ENCODE measurements at places on chromosomes 5 and 9.

DNA sequence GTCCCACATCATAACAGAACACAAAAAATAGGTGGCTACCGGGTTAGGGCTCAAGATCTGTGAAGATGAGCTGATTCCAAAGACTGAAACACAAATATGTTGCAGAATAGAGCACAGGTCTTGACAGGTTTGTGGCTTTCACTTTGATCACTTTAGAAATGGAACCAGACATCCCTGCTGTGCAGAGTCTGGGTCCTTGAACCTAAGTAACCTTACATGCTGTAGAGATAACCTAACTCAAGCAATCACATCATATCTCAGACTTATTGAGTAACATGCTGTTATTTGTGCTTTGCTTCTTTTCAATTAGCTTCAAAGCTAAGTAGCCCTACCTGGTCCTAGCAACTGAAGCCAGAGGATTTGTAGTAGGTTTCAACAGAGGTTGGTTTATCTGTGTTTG, 24.3 kb downstream of the FBXW2 start:
- DNase-seq, result no peak

DNA sequence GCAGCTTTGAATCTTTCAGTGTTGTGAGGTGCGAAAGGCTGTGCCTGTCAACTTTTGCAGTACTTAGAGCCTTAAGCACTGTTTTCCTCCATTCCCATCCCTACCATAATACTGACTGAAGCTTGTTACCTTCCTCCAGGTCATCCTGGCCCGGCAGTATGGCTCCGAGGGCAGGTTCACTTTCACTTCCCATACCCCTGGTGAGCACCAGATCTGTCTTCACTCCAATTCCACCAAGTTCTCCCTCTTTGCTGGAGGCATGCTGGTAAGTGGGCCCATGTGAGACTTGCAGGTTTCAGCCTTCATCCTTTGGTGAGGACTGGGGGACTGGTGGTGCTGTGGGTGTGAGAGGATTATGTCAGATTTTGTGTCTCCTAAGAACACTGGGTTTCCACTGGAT, 1.5 kb downstream of the TMED9 start:
- no peak for DNase-seq

- no peak for DNase-seq
These were observed 58.6 kb downstream of the SEMA6A start for GRCh38 chr5:116516021-116516420.

- no peak for DNase-seq
These were observed 129.9 kb downstream of the INSYN2B start for GRCh38 chr5:169850409-169850808.

- no peak for DNase-seq
These were observed 31.9 kb downstream of the THBS4 start for GRCh38 chr5:80067016-80067415.

DNA sequence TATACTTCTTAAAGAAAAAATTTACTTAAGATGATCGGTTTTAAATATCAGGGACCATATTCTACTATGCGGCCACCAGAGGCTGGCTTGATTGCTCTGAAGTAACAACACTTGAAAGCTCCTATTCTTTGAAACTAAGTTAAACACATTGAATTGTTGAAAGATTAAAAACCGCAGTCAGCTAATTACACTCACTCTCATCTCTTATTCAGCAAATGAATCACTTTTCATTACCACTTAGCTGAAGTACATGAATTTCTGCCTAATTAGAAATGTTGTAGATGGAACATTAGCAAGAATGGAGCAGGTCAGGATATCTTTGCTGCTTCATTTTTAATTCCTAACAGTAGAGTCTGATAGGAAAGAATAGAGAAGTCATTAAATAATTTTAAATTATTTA, 42.3 kb downstream of the LSM11 start:
- DNase-seq, result no peak

- DNase-seq, result no peak
These were observed 942 bp upstream of the NRG2 start for GRCh38 chr5:140044041-140044440.

DNA sequence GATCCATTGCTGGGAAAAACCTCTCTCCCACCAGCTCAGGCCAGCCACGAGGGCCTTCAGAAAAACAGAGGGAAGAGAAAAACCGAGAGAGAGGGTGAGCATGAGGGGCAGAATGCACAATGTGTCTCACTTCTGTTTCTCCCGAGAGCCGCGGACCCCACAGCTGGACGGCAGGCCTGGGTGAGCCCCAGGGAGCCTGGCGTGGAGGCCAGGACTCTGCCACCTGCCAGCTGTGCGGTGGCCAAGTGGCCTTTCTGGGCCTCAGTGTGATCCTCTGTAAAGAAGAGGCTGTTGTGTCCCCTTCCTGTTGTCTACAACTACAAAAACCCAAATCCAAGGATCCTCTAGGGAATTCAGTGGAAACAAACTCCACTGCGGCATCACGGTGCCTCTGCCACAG, 179.3 kb downstream of the PAX5 start:
- no peak for DNase-seq

GRCh38 chr9:89610391-89610925, 5.6 kb downstream of the GADD45G start:
- DNase-seq, result no peak

DNA sequence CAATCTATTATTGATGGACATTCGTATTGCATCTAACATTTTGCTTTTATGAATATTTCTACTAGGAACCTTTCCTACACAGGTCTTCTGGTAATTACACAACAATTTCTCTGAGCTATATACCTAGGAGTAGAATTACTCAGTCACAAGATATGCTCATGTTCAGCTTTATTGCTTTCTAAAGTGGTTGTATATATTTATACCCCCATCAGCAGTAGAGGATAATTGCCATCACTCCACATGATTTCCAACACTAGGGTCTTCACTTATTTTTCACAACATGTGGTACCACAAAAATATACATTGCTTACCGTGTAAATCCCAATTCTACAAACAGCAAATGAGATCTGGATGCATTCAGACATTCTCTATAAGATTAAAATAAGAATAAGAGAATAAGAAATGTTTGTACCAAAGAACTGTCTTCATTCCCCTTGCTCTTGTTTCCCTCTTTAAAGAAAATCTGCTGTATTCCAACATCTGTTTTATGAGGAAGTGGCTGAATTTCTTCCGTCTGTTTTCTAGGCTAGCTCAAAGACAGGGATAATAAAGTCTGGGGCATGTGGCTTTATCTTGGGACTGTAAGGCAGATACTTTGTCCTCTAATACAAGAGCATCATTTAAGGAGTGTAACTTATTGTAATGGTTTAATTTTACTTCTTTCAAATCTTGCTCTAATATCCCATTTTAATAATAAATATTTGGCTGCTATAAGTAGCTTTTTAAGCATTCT, 28.2 kb downstream of the ARL15 start:
- no peak for DNase-seq

GRCh38 chr5:1827886-1828397, 26.7 kb downstream of the NDUFS6 start:
- peak; percentile 1 for DNase-seq

DNA sequence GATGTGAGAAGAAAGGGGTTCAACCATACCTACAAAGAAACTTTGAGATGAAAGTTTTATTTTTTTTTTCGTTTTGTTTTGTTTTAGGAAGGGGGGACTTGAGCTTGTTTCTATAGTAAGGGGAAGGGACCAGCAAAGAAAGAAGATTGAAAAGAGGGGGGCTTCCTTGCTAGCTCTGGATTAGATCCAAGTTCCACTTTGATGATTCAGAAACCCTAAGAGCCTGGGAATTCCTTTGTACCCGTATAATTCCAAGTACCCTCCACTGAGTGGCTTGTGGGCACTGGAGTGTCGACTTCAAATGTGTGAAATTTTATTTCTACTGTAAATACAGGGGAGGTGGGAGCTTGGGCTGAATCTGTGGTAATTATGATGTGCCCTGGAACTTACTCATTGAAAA, 10.9 kb downstream of the MAMDC2 start:
- DNase-seq, result no peak

GRCh38 chr5:56412601-56413379, 179.7 kb upstream of the ANKRD55 start:
- no peak for DNase-seq

Data from stimulated activated CD4-positive, alpha-beta T cell treated with anti-CD3 and anti-CD28 coated beads, Interleukin-15, amount 100 ng/mL, for 48 hours (primary cell).